ENCODE measurements at places on chromosomes 16 and 17.

DNA sequence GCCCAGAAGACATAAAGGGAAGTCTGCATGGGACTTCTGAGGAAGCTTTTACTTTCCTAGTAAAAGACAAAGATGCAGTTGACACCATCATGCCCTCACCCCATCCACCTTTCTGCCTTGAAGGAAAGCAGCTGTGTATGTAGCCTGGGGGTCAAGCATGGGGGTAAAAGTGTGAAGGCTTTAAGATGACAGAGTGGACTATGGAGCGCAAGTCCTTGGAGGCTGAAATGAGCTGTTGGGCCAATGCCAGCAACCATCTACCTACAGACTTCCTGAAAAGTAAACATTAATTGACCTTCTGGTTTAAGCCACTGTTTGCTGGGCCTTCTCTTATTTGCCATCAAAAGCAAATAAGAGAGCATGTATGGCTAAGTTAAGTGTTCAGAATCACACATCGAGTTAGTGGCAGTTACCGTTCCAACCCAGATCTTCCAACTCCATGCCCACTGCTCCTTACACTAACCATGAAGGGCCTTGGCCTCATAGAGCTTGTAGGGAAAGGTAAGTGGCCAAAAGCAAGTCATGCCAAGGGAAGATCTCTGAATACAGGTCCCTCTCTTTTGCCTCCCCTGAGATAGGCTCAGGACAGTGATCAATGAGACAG, 30.0 kb downstream of the SLC13A5 start:
- no peak for DNase-seq

GRCh38 chr16:66605177-66605978, 874 bp downstream of the CMTM3 start:
- no peak for DNase-seq

DNA sequence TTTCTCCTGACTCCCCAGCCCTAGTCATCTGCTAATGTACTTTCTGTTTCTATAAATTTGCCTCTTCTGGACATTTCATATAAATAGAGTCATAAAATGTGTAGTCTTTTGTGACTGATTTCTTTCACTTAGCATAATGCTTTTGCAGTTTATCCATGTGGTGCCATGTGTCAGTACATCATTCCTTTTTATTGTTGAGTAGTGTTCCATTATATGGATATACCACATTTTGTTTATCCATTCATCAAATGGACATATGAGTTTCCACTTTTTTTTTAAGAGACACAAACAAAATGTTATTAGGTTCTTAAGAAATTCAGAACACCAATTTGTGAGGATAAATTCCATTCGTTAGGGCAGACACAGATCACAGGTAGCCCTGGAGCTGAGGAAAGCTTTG, 11.0 kb downstream of the DBF4B start:
- no peak for DNase-seq

DNA sequence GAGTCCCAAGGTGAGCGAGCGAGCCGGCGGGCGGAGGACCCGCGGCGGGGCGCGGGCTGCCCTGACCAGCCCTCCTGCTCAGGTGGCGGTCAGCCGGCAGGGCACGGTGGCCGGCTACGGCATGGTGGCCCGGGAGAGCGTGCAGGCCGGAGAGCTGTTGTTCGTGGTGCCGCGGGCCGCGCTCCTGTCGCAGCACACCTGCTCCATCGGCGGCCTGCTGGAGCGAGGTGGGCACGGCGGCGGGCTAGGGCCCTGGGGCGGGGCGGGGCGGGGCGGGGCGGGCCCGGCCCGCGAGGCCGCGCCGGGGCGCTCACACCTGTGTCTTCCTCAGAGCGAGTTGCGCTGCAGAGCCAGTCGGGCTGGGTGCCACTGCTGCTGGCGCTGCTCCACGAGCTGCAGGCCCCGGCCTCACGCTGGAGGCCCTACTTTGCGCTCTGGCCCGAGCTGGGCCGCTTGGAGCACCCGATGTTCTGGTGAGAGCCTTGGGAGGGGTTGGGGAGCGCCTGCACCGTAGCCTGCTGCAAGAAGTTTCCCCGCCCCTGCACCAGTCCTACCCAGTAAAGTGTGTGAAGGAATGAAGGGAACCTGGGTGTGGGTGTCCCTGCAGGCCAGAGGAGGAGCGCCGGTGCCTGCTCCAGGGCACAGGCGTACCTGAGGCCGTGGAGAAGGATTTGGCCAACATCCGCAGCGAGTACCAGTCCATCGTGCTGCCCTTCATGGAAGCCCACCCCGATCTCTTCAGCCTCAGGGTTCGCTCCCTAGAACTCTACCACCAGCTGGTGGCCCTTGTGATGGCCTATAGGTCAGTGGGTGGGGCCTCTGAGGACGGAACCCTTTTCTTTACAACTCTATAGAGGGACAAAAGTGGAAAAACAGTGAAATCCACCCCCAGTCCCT, 802 bp downstream of the SETD6 start:
- no peak for DNase-seq

DNA sequence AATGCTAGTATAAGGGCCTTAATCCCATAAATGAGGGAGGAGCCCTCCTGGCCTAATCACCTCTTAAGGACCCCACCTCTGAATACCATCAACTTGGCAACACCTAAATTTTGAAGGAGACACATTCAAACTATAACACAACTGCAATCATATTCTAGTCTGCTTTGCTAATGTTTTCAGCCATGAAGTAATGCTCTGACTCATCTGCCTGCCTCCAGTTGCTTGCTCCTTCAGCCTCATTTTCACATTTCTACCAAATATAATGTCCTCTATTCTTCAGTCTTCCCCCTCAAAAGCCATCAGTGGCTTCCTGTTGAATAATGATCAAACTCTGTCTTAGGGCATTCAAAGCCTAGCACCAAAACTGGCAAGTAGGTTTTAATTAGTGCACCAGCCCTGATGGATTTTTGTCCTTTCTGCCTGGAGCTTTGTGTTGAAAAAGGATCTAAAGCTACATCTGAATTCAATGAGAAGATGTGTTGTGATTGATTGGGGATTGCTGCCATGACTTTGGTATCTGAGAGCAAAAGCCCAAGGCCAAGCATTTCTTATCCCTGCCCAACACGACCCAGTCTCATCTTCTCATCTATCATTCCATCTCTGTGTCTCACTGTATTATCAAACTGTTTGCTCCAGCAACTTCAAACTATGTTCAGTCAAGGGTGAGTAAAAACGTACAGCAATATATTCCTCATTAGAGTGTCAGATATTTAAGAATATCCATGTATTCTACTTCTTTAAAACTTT, 140.8 kb upstream of the ELAC2 start:
- no peak for DNase-seq

GRCh38 chr17:6069539-6070429, at the start of gene WSCD1:
Gene WSCD1 (plus strand): TSS chr17:6070379. CDS start chr17:6080659, 10,280 bp downstream.
- no peak for DNase-seq

GRCh38 chr17:3735515-3735914, 11.8 kb downstream of the HASPIN start:
- no peak for DNase-seq

DNA sequence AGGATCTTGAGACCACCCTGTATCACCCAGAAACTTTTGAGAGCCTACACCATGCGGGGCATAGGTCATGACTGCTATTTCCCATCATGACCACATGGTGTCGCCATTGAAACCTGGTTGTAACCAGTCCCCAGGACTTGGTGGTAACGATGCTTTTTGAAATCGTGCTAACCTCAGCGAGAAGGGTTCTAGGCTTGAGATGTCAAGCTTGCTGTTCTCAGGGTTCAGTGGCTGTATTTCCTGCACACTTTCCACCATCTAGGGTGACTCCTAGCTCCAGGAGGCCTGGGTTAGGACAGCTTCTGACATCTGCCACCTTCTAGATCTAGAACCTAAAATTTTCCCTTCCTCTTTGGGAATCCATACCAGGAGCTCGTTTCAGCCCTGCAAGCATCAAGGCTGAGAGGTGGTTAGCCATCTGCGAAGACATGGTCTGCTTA, 13.0 kb upstream of the SPNS3 start:
- peak; percentile 8 for DNase-seq

DNA sequence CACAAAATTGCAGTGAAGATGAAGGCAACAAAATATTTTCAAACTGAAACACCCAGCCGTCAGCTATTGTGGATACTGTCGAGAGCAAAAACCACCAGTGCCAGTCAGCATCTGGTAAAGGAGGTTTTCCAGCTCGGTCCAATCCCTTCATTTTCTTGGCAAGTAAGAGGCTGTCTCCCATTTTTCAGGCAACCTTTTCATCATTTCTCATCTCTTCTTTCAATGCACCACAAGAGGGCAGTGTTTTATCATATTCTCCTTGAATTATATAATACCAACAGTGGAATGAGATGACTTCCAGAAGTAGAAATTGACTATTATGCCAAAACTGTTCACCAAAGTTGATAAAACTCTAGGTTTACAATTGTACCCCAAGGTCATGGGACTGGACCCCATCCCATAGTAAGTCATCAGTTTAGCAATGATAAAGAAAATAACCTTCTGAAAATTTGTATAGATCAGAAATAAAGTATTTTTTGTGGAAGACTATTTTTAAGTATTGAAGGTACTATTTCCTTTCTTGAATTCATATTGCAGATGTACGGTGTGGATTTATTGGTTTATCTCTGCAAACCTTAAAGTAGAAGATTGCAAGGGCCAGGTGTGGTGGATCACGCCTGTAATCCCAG, 16.8 kb downstream of the NQO1 start:
- peak; percentile 33 for DNase-seq

DNA sequence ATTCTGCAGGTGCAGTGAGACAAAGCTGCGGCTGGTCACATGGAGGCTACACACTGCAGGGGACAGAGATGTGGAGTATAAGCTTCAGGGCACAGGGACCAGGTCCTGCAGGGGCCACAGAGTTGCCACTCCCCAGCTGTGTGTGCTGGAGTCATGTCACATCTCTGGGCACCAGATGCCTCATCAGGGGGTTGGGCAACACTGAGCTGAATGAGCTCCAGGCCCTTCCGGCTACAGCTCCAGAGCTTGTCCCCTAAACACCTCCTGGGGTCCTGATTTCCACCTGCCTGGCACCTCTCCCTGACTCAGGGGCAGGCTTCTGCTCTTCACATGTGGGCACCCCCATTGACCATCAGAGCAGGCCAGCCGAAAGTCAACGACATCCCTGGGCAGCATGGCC, 32.5 kb downstream of the SPHK1 start:
- no peak for DNase-seq

DNA sequence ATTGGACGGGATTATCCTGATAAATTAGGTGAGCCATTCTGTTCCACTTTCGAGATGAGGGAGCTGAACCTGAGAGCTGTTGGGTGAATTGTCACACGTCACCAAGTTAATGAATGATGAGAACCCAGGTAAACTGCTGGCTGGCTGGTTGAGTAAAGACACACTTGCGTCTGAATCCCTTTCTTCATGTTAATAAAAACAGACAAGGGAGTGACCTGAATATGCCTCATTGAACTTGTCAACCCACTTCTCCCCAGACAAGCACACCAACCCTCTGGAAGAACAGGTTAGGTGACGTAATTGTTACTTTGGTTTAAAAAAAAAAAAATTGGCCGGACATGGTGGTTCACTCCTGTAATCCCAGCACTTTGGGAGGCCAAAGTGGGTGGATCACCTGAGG, 400.9 kb upstream of the CDH5 start:
- DNase-seq: no peak

- DNase-seq: no peak
These were observed 2.5 kb downstream of the CD300C start for GRCh38 chr17:74543406-74543805.

DNA sequence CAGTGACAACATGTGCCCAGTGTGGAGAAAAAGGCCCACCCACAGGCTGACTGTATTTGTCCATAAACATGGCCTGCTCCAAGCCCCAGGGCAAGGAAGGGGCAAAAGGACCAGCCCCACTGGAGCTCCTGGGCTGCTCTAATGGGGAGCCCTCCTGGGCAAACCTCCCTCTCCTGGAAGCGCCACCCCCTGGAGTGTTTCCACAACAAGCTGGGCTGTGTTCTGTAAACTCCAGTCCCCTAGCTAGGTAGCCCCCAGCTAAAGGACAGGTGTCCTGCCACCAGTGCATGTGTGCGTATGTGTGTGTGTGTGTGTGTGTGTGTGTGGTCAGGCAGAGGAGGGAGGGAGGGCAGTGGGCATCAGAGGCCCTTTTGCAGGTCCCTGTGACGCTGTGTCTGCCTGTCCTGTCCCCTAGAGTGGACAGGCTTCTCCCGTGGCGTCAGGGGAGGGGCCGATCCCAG, 11.3 kb upstream of the STAC2 start:
- no peak for DNase-seq

- peak; percentile 41 for DNase-seq
These were observed 87.2 kb upstream of the IRX3 start for GRCh38 chr16:54373534-54374520.
